Activated CD4-positive, alpha-beta T cell treated with anti-CD3 and anti-CD28 coated beads, Interleukin-2, amount 10 ng/mL, durations not matched to agents 24 days and 14 days (primary cell): ENCODE measurements at places on chromosomes 1 and 21. TPM values are rescaled to one million over a fixed set of nuclear protein-coding genes. Genes with fewer than 3 reads are reported as not detected.

GRCh38 chr1:146021050-146021445 is 487 bp downstream of the HJV start:
- DNase-seq, result no peak

The ERICH3 gene
- total RNA-seq, result not detected in 2 replicates

The MTARC1 gene
- total RNA-seq, result not detected in 2 replicates

The C4BPB gene
- total RNA-seq, result 0.43 and 0.82 TPM in 2 replicates

GRCh38 chr1:44138239-44138638 is 3.2 kb downstream of the KLF18 start:
- DNase-seq, result no peak

- DNase-seq, result peak; percentile 17
Measured at GRCh38 chr1:220957233-220957605, 78.0 kb downstream of the HLX start.

The CIART gene
- total RNA-seq, result 6.0 and 7.5 TPM in 2 replicates

The TACSTD2 gene
- 0.07 TPM in 1 of 2 replicates, not detected in the other for total RNA-seq

GRCh38 chr21:16309250-16309971 is 579.6 kb downstream of the USP25 start:
- DNase-seq, result no peak

The RYR2 gene
- 0.02 TPM in 1 of 2 replicates, not detected in the other for total RNA-seq
